Effector memory CD4-positive, alpha-beta T cell (primary cell): ENCODE measurements at places on chromosomes 3 and 15.

DNA sequence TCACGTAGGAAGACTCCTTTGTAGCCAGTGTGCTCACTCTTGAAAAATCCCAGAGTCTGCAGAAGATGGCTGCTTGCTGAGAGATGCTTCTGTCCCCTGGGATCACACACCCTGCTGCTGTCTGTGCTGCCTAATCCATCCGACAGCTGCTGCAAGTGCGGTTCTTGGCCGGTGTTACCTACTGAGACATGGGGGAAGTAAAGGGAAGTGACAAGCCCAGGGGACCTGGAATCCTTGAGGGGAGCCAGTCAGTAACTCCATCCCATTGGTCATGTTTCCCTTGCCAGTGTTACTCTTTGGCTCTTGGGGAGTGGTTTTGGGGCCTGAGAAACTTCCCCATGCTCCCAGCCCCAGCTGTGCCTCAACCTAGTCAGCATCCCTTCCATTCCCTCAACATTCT, 8.3 kb upstream of the CPNE9 start:
- DNase-seq: no peak

GRCh38 chr15:69548395-69549180, 96.0 kb downstream of the RPLP1 start:
- no peak for DNase-seq

- no peak for DNase-seq
Measured at GRCh38 chr15:30859091-30859874, 44.4 kb upstream of the FAN1 start.

DNA sequence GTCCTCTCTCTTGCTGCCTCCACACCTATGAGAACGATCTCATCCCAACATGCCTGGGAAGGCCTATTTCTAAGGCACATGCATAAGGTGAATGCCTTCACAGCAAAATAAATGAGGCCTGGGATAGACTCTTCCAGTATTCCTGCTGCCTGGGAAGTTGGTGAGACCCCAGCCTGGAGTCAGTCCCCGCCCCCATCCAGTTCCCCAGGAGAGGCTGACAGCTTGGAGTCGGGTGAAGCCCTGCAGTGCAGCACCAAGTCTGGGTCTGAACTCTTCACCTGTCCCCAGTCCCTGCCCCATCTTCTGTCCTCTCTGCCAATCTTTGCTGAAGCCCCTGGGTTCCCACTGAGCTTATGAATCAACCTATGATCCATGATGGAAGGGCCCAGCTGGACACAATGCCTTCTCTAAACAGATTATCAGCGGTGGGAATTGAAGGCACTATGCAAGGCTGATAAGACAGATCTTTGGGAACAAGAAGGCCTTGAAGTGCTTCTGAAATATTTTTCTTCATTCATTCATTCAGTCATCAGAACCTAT, 10.2 kb upstream of the APBA2 start:
- DNase-seq: no peak

DNA sequence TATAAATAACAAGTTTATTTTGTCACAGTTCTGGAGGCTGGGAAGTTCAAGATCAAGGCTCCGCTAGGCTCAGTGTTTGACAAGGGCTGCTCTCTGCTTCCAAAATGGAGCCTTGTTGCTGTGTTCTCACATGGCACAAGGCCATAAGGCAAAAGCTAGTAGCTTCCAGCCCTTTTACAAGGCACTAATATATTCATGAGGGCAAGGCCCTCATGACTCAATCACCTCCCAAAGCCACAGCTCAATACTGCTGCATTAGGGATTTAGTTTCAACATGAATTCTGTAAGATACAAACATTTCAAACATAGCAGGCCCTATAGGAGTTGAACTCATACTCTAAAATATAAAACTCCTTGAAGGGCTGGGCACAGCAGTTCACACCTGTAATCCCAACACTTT, 30.2 kb downstream of the ZBTB11 start:
- no peak for DNase-seq

- DNase-seq: no peak
Measured at GRCh38 chr15:92163641-92164040, 230.0 kb upstream of the ST8SIA2 start.

DNA sequence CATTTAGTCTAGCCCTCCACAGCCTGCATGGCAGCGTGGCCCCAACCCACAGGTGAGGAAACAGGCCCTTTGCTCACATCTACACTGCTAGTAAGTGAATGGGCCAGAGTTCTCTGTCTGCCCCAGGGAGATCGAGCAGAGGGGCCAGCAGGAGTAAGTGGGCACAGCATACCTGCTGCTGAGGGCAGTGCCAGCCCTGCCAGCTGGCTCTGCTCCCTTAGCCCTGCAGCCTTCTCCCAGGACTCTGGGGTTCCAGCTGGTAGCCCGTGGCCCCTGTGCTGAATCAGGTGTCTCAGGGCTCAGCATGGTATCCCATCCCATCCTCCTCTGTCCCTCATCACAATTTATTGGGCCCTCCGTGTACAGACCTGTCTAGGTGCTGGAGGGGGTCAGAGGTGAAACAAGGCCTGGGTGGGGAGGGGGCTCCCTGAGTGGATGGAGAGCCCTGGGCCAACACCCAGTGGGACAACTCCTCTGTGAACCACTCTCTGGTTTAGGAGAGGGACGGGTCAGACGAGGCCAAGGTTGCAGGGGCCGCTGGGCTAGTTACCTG, 101.8 kb downstream of the DNAJB8 start:
- no peak for DNase-seq

DNA sequence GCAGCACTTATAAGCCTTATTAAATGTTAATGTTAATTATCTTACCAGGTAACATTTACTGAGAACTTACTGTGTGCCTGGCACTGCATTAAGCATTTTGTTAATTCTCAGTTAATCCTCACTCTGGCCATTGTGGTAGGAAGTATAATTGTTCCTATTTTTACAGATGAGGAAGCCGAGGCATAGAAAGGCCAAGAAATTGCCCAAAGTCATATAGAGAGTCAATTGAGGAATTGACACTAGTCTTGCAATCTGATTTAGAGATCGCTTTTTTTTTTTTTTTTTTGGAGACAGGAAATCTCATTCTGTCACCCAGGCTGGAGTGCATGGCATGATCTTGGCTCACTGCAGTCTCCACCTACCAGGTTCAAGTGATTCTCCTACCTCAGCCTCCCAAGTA, 132.6 kb upstream of the PROK2 start:
- DNase-seq: no peak

- DNase-seq: no peak
Measured at GRCh38 chr3:138328341-138328740, 1.3 kb downstream of the NME9 start.

GRCh38 chr15:99981191-99981647, 248.0 kb upstream of the LYSMD4 start:
- DNase-seq: no peak

- no peak for DNase-seq
Measured at GRCh38 chr3:115803661-115804060, 180.4 kb downstream of the GAP43 start.
